ENCODE measurements at places on chromosomes 2 and 18. TPM values are rescaled to one million over a fixed set of nuclear protein-coding genes. Genes with fewer than 3 reads are reported as not detected.

DNA sequence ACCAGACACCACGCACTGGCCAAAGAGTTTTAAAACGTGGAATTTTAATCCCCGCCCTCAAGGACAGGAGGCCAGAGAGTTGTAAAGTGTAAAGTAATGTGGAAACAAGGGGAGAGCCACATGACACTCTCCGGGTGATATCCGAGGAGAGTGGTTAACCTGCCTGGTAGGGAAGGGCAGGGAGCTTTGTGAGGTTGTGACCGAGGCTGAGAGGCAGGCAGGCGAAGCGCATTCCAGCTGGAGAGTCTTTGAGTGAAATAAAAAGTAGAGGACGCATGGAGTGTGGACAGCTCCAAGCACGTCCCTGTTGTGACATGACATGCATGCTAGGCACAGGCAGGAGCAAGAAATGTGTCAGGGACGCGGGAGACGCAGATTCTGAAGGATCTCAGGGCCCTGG lies 539.5 kb downstream of the RNF144A start:
- DNase-seq, result peak; percentile 10

DNA sequence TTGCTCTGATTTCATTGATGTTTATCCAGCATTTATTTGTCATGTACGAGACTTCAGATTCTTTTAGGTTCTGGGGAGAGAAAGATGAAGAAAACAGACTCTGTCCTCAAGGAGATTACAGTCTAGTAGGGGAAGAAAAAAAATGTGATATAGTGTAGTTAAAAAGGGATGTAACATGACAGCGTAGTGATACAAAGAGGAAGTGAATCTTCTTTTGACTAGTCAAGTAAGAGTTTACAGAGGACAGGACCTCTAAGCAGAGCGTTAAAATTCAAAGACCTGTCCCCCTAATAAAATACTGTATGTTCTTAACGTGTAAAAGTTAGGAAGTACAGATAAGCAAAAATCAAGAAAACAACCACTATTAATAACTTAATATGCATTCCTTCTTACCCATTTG lies 47.7 kb downstream of the NCOA1 start:
- no peak for DNase-seq

The ACADL gene
- 18.9 TPM for polyA plus RNA-seq

The FMNL2 gene
- polyA plus RNA-seq, result 108 TPM

The CCBE1 gene
- 36.3 TPM for polyA plus RNA-seq

The RPRD1A gene
- 73.4 TPM for polyA plus RNA-seq

The PJVK gene
- 12.6 TPM for polyA plus RNA-seq

The MAPK4 gene
- 10.3 TPM for polyA plus RNA-seq

All from right renal pelvis (tissue), 4 donors.